Inflammatory macrophage treated with lipopolysaccharide for 1 hour (primary cell): ENCODE measurements at places on chromosomes 2 and 18.

- DNase-seq = peak; percentile 17
These were observed 64.6 kb upstream of the CNGA3 start for GRCh38 chr2:98281607-98282006.

DNA sequence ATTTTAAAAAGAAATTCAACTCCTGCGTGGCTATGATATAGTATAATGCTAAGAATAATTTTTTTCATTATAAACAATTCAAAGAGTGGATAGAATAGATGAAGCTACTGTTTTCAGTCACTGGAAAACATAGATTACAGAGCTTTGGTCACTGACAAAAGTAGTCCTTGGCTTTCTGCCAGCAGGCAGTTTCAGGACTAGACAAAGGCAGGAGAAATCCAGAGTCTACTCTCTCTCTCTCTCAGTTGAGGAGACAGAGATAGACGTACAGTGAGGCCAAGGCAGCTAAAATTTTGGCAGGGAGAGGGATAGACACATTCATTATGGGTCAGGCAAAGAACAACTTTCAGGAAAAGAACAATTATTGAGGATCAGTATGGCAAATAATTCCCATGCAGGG lies 491.4 kb upstream of the CRIM1 start:
- no peak for DNase-seq

- DNase-seq = no peak
These were observed 543.2 kb upstream of the LRRTM4 start for GRCh38 chr2:78065366-78065765.

DNA sequence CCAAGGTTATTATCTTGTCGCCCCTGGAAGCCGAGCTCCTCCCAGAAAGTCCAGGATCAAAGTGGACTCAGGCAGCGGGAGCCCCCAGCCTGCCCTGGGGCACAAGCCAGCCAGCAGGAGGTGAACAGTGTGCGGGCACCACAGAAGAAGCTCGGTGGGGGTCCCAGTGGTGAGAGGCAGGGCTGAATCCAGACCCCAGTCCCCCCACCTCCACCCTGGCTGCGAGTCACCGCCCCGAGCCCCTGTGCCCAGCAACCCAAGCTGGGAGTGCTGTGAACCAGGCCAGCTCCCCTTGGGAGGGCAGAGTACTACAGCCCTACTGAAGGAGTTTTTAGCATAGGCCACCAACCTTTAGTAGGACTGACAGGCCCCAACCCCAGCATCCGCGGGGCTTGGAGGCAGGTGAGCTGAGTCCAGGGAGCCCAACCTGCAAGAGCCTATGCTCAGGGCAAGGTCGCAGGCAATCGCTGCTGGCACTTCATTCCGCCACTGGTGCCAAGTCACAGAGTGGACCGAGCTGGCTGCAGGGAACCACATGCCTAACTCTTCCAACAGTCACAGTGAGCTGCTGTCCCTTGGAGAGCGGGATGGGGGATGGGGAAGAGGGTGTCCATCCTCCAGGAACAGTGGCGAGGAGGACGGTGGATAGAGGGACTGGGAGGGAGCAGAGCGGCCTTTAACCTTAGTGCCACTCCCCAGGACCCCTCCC lies 3.0 kb downstream of the PIEZO2 start:
- no peak for DNase-seq
